ENCODE measurements at places on chromosomes 7 and 10.

- DNase-seq = no peak
These were observed 28.5 kb downstream of the PIK3CG start for GRCh38 chr7:106893591-106893990.

GRCh38 chr10:3503299-3503698 lies 281.7 kb downstream of the KLF6 start:
- no peak for DNase-seq

- DNase-seq = no peak
These were observed 489.8 kb downstream of the DNAJB6 start for GRCh38 chr7:157826566-157826965.

GRCh38 chr7:21902240-21902639 lies 43.5 kb downstream of the CDCA7L start:
- DNase-seq = no peak

- no peak for DNase-seq
These were observed 62.2 kb upstream of the EXOC4 start for GRCh38 chr7:133190650-133191049.

DNA sequence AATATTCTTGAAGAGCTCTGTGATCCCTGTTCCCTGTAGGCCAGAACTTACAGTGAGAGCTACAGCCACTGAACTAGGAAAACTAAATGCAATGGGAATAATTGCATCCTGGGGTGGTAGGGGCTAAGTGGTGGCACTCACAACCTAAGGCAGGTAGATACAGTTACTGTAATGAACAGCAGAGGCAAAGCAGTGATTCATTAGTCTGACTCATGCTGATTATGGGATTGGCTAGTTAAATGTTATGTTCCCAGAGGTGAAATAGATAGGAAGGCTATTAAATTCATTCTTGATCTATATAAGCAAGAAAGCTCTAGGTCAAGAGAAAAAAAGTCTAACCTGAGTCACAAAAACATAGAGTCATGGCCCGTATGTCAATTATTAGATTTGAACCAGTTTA lies 173.1 kb upstream of the MALRD1 start:
- DNase-seq = no peak

- no peak for DNase-seq
These were observed 140.2 kb upstream of the CHST15 start for GRCh38 chr10:124233546-124234138.

DNA sequence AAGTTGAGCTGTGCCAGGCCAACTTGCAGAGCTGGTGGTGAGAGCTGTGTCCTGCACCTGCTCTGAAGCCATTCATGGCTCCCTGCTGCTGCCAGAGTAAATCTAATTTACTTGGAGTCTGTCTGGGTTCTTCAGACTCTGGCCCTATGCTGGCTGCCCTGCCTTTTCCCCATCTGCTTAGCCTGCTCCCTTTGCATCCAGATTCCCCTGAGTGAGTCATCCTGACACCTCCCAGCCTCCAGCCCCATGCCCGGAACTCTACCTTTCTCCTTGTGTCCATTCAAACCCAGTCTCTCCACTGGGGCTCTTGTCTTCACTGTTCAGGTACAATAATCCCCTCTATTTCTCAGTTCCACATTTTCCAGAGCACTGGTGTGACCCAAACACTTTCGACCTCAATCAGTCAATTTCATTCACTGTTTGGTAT lies 434.4 kb upstream of the ZMIZ1 start:
- DNase-seq = no peak

DNA sequence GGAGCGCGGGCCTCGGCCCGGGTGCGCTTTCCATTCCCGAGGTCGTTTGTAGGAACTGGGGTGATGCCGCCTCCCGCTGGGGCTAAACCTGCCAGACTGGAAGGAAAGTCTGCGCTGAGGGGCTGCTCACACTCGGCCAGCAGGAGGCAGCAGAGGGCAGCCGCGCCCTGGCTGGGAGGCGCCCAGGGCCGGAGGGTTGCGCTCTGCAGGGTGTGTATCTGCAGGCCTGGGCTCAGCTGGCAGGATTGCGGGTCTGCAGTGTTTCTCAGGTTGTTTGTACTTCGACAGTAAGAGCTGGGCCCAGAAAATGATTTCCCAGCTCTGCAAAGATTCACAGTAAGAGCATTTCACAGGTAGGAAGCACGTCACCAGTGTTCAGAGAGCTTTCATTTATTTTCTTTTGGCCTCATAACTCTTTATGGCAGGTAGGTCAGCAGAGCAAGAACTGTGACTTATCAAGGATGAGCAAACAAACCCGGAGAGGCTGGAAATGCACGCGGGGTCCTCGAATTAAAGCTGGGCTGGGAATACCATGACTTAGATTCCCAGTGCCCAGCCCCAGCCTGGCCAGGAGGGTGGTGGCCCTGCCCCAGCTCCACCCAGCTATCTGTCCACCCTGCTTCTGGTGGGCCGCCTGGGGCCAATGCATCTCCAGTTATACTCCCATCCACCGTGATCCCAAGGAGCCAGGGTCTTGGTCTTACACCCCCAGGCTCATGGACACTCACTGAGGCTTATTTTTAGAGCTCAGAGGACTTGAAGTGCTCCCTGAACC lies 15.2 kb upstream of the PPP2R2D start:
- peak; percentile 34 for DNase-seq

DNA sequence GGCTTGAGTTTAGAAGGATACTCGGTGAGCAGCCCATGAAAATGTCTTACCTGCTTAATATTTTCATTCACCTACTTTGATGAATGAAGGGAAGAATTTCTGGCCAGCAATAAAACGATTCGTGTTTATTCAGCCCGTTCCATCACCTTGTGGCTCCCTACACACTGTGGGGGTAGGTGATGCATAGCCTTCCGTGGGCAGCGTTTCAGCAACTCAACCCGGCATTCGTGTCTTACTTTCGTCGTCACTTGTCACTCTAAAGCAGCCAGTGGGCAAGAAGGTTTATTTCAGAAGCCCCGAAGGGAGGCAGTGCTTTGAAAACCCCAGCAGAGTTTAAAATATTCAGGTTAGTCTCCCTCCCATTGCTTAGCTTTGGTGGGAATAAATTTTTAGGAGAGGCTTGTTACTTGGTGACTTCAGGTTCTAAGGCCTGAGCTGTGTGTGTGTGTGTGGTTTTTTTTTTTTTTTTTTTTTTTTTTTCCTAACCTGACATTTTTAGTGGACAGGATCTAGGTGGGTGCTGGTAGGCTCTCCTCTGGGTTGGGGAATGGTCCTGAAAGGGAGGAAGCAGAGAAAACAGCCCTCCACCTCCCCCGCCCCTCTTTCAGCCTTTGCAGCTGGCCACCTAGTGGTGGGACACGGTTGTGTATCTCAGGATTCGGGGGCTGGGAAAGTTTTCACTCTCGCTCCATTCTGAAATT lies 1.8 kb downstream of the GRK5 start:
- peak; percentile 65 for DNase-seq

DNA sequence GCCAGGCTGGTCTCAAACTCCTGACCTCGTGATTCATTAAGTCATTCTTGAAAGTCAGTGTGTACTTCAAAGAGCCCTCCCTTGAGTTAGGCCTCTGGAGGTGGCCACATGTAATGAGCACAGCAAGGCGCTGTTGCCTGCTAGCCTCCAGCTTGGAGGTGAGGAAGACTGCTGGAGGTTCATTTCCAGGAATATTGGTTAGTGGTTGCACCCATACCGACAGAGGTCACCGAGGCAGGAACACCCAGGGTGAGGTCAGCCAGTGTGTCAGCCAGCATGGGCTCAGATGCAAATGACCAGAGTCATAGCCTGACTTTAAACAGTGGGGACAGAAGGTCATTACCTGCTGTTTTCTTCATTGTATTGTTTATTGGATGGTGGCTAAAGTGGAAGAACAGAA lies 85.0 kb downstream of the PLPP4 start:
- no peak for DNase-seq

DNA sequence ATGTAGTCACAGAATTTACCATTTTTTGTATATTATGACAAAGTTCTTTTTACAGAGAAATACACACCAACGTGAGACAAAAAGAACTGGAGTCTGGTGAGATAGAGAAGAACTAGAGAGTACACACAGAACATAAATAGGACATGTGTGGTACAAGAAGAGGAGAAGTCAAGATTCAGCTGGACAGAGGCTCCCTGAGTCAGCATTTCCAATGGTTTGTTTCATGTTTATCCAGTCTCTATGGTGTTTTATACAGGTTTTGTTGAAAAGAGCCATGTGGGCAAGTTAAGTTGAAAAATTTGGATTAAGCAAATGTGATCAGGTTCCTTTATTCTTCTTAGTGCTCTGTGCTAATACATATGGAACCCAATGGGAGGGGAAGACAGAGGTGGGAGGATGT lies 105.5 kb upstream of the AKR1E2 start:
- no peak for DNase-seq

DNA sequence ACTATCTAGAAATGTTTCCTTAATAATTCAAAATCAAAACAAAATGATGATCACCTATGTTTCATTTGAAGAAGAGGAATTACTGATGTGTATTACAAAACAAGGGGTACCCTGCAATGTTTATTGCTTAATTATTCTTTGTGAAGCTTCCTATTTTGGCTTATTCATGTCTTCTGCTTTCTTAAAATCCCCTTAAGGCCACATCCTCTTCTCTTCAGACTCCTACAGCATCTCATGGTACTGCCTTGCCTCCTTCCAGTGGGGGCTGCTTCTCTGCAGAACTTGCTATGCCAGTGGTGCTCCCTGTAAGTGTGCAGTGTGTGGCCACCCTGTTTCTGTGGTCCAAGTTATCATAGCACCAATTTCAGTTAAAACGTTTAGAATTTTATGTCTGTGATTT lies 35.0 kb downstream of the CCDC146 start:
- no peak for DNase-seq

DNA sequence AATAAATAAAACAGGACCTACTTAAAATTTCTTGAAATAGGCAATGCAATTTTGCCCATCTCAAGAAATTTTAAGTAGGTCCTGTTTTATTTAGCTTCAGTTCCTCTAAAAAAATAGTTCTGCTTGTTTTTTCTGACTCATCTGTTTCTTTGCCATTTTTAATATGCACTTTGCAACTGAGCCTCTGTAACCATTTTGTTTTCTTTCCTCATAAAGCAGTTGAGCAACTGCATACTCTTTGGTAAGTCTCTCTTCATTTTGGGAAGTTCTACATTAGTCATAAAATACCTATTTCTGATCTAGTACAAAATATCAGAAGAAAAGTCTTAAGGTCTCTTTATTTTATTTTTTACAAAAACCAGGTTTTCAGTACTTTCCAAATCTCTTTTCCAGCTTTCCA lies 18.0 kb downstream of the TAS2R40 start:
- DNase-seq = no peak
